ENCODE measurements at places on chromosomes 11 and 22. TPM values are rescaled to one million over a fixed set of nuclear protein-coding genes. Genes with fewer than 3 reads are reported as not detected.

Gene GGTLC2
- total RNA-seq: not detected

Gene DTX4
- total RNA-seq: 3.7 TPM

Gene SLN
- not detected for total RNA-seq

DNA sequence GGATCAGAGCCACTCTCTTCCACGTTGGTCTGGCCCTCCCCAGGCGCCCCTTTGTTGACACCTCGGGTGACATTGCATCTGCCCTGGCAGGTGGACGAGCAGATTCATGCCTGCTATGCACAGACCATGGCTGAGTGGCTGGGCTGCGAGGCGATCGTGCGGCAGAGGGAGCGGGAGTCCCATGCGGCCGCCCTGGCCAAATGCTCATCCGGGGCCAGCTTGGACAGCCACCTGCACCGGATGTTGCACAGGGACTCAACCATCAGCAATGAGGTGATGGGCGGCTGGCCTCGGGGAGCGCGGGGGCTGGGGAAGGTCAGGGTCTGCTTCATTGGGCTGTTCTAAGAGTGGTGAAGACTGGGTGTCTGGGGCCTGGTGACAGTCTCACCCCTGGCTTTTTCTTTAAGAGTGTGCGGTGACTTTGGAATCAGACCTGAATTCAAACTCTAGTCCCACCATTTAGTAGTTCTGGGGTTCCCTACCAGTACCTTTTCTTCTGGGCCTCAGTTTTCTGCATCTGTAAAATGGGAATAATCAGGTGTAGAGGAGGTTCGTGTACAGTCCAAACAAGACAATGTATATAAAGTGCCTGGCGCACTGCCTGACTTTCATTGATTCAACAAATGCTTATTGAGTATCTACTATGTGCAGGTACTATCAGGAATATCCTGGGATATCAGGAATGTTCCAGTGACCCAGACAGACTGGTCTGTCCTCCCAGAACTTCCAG lies 53.0 kb downstream of the LHFPL7 start:
- DNase-seq: no peak

DNA sequence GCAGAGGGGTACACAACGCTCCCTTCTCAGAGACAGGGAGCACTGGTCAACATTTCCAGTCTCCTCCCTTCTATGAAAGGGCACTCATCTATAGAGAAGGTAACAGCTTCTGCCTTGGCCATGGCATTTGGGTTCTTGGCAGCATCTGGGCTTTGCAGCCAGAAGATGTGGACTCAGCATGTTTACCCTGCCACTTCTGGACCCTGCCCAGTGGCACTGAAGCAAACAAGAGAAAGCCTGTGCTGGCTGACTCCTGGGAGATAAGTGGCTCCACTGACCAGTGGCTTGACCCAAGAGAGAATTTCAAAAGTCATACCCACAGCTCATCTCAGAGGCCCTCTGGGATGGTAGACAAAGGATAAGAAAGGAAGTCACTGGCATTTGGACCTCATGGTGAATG lies 8.0 kb downstream of the CSNK2A3 start:
- no peak for DNase-seq

- peak; percentile 70 for DNase-seq
Measured at GRCh38 chr11:118171269-118172062, 5.0 kb downstream of the SCN2B start.

GRCh38 chr11:109371444-109372176 lies 50.4 kb upstream of the C11orf87 start:
- no peak for DNase-seq

DNA sequence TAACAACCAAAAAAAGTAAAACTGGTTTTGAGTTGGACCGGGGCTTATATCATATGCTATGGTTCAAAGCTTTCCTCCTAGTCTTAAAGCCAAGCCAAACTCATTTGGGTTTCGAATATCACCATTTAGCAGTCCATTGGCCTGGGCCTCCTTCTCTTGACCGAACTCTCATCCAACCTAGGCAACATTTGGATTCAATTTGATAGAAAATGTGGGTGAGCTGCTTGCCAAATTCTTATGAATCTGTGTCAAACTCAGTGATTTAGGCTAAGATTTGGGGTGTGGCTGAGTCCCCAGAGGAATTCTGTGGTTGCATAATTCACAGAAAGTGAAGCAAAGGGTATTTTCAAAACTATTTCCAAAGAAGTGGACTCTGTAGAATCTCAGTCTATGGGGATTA lies 83.7 kb downstream of the BLID start:
- DNase-seq: no peak

- DNase-seq: no peak
Measured at GRCh38 chr11:18771266-18772035, 20.1 kb downstream of the PTPN5 start.

DNA sequence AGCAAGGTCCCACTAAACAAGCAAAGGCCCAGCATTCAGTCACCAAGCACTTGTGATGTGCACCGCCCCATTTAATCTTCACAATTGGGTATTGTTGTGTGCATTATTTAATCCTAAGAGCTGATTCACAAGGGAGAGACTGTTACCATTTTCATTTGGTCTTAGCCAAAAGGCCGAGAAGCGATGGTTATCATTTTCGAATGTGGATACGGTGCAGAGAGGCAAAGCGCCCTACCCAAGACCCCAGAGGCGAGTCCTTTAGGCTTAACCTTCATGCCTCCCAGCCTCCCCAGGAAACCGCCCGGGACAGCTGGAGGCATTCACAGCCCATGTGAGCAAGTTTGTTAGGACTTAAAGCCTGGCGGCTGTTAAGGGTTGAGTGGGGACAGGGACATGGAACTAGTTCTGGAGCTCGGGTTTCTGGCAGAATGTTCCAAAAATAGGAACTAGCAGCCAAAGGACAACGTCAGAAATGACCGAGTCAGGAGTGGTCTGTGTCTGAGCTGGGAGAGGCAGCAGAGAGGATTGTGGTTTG lies 13.0 kb upstream of the UPK3A start:
- peak; percentile 62 for DNase-seq

Measured in adrenal gland (tissue), 19 donors.